GM23338 (cell line): ENCODE measurements at places on chromosomes 7 and 10.

DNA sequence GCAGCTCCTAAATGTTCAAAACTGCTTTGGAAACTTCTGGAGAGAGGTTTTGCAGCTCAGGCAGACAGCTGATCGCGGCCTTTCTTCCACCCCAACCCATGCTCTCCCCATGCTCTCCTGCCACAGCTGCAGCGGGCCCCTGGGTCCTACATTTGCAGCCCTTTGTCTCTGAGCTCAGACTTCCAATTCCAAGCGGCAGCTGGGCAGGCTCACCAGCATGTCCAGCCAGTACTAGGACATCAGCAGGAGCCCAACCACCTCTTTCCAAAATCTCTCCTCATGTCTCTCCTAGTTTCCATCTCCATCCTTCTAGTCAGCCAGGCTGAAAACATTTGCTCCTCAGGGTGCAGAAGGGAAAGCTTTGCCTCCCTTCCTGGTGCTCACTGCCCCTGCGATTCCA lies 6.0 kb downstream of the LEP start:
- DNase-seq: no peak

DNA sequence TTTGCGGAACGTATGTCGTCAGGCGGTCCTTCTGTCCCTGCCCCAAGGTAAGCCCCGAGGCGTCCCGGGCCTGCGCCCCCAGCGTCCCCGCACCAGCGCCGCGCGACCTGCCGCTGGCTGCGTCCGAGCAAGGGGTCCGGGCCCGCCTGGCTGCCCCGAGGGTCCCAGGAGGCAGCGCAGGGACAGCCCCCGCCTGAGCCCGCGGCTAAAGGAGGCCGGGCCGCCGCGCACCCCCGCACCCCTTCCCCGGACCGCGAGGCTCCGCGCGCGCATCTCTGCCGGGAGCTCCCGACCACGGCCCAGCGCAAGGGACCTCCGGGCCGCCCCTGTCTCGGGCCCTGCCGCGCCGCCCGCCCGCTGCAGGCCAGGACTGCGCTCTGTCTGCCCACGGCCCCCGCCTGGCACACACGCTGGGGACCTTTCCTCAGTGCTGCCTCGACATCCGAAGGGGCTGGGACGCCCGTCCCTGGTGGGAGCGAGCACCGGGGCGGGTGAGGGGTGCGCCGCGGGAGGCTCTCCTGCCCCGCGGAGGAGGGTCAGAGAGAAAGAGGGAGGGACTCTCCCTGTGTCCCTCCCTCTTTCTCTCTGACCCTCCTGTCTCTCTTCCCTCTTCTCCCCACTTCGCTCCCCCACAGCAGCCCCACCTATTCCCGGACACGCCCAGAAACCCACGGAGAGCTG lies 25.0 kb downstream of the SHH start:
- DNase-seq: peak; percentile 50

DNA sequence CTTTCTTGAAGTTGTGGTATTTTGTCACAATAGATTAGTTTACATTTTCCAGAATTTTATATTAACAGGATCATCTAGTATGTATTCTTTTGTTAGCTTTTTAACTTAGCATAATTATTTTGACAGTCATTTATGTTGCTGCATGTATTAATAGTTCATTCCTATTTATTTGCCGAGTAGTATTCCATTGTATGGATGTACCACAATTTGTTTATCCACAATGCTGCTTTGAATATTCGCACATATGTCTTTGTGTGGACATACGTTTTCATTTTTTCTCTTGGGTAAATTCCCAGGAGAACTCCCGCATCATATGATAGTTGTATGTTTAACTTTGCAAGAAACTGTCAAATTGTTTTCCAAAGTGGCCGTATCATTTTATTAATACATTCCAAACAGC lies 115.7 kb downstream of the CPEB3 start:
- DNase-seq: no peak

DNA sequence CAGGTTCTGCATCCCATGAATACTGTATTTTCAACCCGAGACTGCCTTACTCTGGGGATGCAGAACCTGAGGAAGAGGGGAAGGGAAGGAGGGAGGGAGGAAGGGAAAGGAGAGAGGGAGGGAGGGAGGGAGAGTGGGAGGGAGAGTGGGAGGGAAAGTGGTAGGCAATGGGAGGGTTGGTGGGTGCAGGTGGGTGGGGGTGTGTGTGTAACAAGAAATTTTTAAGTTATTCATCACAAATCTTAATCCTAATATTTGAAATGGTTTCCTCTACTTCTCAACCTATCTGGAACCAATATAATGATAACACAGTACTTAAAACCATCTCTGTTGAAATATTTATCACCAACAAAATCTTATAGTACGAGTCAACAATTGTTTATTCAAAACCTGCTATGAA lies 68.0 kb downstream of the PDSS1 start:
- no peak for DNase-seq

DNA sequence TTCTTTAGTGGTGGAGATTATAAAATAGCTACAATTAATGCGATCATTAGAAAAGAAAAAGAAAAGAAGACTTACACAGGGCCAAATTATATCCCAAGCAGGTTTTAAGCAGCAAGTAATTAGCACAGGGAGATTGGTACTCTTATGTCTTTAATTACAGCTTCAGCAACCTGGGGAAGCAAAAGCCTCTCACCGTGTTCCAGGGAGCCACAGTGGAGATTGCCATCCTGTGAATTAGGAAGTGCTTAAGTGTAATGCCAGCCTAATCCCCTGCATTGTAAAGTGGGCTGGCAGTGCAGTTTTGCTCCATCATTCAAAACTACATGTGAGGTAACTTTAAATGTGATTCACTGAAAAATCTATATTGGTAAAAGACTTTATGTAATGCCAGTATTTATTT lies 533.5 kb upstream of the COBL start:
- no peak for DNase-seq

DNA sequence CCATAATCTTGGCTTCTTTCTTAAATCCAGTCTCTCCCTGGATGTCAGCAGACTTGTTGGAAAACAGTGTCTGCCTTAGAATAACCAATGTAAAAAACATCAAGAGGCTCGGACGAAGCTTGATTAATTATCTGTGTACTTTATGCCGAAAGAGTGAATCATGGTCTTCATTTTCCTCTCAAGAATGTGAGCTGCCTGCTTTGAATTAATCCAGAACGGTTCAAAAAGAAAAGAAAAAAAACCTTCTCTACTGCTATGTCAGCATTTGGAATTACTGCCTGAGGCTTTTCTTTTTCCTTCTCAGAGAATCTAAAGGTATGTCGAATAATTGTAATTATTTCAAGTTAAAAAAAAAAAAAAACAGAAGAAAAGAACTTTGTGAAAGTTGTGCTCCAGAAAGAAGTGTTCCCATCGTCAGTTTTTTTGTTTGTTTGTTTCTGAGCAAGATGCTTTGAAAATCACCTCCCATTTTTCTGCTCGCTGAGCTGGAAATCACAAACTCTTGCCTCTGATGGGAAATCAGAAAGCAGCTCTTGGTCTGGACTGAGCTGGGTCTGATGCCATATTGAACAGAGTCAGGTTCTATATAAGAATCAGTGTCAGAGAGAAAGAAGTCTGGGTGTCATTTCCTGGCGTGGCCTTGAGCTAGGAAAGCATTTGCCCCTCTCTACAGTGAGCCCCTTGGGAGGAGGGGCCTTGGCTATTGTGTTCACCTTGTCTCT lies 20.2 kb downstream of the PLPP4 start:
- no peak for DNase-seq

GRCh38 chr7:69682518-69682917 lies 84.2 kb downstream of the AUTS2 start:
- no peak for DNase-seq
